ENCODE measurements at places on chromosomes 2 and 18. TPM values are rescaled to one million over a fixed set of nuclear protein-coding genes. Genes with fewer than 3 reads are reported as not detected.

The SDC1 gene
- 169 TPM for total RNA-seq

The GCKR gene
- total RNA-seq: 0.30 TPM

The STK39 gene
- total RNA-seq: 14.0 TPM

The NGEF gene
- total RNA-seq: 21.6 TPM

The AQP12A gene
- total RNA-seq: not detected

The CXCR2 gene
- total RNA-seq: 0.03 TPM

The TTC21B gene
- total RNA-seq: 4.8 TPM

The EMILIN2 gene
- total RNA-seq: 8.3 TPM

The TANC1 gene
- total RNA-seq: 8.9 TPM

The ACVR1C gene
- 0.02 TPM for total RNA-seq

All from A549 treated with CORT108297 at 1 μM for 4 hours (cell line).